AG04450 (cell line): ENCODE measurements at places on chromosomes 16 and 17.

- DNase-seq, result no peak
Measured at GRCh38 chr16:7025616-7026190, 306.9 kb upstream of the RBFOX1 start.

DNA sequence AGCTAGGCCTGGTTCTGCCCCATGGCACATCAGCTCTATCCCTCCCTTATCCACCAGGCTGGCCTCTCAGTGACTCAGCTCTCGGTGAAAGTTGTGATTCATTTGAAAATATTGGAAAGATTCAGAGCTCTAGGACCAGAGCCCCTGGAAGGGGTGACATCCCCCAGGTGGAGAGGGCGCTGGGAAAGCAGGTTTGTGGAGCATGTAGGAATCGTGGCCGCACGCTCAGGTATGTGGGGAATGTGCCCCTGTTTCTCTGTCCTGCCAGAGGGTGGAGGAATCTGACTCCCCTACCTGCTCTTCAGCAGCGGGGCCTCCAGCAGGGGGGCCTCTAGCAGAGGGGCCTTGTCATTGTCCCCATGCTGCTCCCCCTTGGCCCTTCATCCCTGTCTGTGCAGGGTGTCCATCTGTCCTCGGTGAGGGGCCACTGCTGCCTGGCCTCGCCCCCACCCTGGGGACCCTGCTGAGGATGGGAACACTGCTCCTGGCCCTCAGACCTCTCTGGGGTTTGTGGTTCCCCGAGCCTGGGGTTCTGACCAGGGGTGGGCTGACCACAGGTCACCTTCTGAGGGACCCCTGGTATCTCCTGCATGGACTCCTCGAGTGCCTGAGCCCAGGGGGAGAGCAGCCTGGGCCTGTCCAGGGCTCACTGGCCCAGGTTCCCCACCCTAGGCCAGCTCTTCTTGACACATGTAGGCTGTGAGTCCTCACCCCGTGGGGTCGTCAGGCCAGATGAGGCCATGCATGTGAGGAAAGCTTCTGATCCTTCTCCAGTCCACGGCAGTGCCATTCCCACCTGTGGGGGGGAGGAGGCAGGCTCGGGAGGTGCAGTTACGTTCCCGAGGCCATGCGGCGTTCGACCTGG lies 47.5 kb downstream of the NT5M start:
- no peak for DNase-seq

GRCh38 chr17:29855686-29856085 lies 74.3 kb downstream of the SSH2 start:
- no peak for DNase-seq

- DNase-seq, result no peak
Measured at GRCh38 chr16:56340416-56340815, 84.9 kb downstream of the AMFR start.

GRCh38 chr16:49478107-49478506 lies 104.5 kb downstream of the C16orf78 start:
- no peak for DNase-seq

DNA sequence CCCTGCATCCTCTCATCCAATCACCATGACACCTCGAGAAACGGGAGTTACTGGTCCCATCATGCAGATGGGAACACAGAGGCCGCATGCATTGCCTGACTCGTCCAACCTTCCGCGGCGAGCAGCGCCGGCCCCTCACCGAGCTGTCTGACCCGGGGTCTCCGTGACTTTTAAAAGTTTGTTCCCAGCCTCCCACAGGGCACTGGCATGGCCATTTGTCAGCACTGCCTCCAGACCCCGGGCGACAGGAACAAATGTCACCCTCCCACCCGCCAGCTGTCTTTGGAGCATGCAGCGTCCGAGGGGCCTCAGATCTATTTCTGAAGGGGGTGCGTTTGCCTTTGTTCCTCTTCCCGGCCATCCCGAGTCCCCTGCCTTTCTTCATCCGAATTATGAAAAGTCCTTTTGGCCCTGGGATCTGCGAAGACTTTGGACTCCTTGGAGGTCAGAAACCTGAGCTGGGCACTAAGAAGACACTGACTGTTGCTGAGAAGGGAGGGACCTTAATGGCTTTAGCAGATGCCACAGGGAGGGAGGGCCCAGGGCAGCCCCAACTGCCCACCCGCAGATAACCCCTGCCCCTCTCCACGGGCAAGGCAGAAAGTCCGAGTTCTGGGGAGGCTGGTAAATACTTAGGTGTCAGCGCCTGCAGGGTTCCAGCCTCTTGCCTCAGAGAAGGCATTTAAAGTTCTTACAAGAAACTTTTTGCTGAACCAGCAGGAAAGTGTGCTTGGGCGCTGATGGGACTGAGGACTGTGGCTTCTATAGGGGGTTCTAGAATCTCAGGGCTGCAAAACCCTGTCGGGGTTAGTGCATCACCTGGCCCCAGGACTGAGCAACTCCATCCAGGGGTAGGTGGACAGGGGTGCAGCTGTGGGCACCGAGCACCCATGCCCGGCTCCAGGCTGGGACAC lies 348.1 kb downstream of the FOXL1 start:
- no peak for DNase-seq

- no peak for DNase-seq
Measured at GRCh38 chr16:73054498-73054812, 6.5 kb upstream of the ZFHX3 start.

GRCh38 chr17:20203761-20204263 lies 194.7 kb downstream of the SPECC1 start:
- no peak for DNase-seq

GRCh38 chr17:62206550-62206949 lies 141.5 kb upstream of the MED13 start:
- no peak for DNase-seq

DNA sequence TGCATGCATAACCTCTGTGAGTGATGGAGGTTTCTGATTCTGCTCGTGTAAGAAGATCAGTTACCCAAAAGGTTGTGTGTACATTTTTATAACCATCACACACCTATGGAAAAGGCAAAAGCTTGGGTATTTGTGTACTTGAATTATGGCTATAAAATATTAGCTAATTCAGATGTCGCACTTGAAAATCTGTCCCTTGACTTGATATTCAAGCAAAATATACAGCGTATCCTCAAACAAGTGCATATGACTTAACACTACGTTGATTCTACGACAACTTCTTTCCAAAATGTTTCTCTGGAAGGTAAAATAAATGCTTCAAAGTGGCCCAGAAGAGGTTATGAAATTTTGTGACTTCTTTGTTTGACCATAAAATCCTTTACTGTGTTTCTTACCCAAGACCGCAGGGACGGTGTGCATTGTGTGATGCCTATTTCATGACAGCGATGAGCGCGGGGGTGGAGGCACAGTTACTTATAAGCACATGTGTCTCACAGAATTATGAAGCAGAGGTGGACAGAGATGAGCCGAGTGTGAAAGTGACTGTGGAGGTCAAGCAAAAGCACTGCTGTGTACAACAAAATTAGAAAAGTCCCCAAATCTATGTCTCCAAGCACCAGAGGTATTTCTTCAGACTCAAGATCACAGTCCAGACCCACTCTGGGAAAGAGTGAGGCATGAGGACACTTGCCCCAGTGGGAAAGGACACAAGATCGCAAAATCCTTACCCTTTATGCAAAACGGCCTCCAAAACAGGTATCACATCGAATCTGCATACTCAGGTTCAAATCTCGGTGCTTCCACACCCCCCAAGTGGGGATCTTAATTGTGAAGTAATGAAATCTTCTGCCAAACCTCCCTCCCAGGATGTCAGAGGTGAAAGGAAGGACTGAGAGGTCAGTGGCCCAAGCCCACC lies 4.1 kb upstream of the HOXB9 start:
- no peak for DNase-seq
